ENCODE measurements at places on chromosomes 4 and X. TPM values are rescaled to one million over a fixed set of nuclear protein-coding genes. Genes with fewer than 3 reads are reported as not detected.

- H3K27me3 ChIP-seq = no peaks in the 10 kb centered on the region
- H3K36me3 ChIP-seq = no peaks in the 10 kb centered on the region
- no peak for DNase-seq
These were observed 465.4 kb downstream of the FAT4 start for GRCh38 chr4:125780164-125780563.

- H3K4me1 ChIP-seq = no peaks in the 10 kb centered on the region
- H3K27ac ChIP-seq = no peak overlapping the region
- no peaks in the 10 kb centered on the region for H3K27me3 ChIP-seq
- no peaks in the 10 kb centered on the region for H3K36me3 ChIP-seq
- H3K4me3 ChIP-seq = no peak overlapping the region
- DNase-seq = no peak
These were observed 85.1 kb downstream of the MFAP3L start for GRCh38 chr4:169941141-169941540.

- H3K4me3 ChIP-seq = no peak overlapping the region
- no peaks in the 10 kb centered on the region for H3K4me1 ChIP-seq
- DNase-seq = no peak
- H3K27me3 ChIP-seq = no peaks in the 10 kb centered on the region
- H3K36me3 ChIP-seq = no peaks in the 10 kb centered on the region
These were observed 1286.3 kb downstream of the TECRL start for GRCh38 chr4:63122955-63123354.

DNA sequence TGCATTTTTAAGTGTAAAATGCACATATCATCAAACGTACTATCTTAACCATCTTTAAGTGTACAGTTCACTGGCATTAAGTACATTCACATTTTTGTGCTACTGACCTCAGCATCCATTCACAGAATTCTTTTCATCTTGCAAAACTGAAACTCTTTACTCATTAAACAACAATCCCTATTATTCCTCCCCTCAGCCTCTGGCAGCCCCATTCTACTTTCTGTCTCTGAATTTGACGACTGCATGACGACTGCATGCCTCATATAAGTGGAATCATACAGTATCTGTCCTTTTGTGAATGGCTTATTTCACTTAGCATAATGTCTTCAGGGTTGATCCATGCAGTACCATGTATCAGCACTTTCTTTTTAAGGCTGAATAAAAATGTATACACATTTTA, 38.7 kb downstream of the CNKSR2 start:
- no peak overlapping the region for H3K4me3 ChIP-seq
- no peak overlapping the region for H3K27ac ChIP-seq
- no peak for DNase-seq
- H3K36me3 ChIP-seq = no peaks in the 10 kb centered on the region

- DNase-seq = no peak
- no peak overlapping the region for H3K27ac ChIP-seq
- no peak overlapping the region for H3K4me3 ChIP-seq
- H3K27me3 ChIP-seq = no peaks in the 10 kb centered on the region
- no peaks in the 10 kb centered on the region for H3K36me3 ChIP-seq
- peaks cover 6% of the 10 kb centered on the region for H3K4me1 ChIP-seq
These were observed 75.6 kb downstream of the LRBA start for GRCh38 chr4:150939530-150939929.

DNA sequence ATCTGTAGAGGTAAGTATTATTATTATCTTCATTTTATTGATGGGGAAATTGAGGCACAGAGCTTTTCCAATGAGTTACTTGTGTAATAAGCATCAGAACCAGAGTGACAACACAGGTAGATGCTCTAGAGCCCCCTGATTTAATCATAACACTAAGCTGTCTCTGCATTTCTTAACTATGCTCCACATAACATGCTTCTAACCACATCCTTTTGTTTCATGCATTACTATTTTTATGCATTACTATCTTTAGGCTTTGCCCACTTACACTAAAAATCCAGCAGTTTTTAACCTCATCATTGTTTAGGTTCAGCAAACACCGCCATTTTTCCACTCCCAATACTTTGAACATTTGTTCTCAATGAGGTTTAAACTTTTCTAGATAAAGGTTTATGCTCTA, 1900.8 kb upstream of the PCDH10 start:
- no peaks in the 10 kb centered on the region for H3K36me3 ChIP-seq
- DNase-seq = no peak
- no peak overlapping the region for H3K27ac ChIP-seq
- H3K4me3 ChIP-seq = no peak overlapping the region

- H3K36me3 ChIP-seq = no peaks in the 10 kb centered on the region
- no peak overlapping the region for H3K27ac ChIP-seq
- H3K4me3 ChIP-seq = no peak overlapping the region
- no peaks in the 10 kb centered on the region for H3K27me3 ChIP-seq
- no peaks in the 10 kb centered on the region for H3K4me1 ChIP-seq
These were observed 175.4 kb upstream of the ATP6AP2 start for GRCh38 chrX:40405399-40405798.

DNA sequence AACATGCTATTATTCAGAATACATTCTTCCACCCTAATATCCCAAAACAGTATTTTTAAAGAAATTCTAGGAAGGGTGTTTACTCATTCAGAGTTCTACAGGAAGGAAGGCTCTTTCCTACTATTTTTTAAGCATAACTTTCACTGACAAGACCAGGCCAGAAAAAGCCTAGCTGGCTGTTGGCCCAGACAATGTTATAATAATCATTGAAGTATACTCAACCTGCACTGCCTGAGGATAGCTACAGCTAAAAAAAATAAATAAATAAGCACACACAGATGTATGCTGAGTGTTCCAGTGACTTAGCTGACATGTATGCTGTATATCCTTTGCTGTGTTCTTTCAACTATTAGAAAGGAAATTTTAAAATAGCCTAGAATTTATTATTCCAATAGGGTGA, 145.8 kb upstream of the SPRY1 start:
- peaks cover 7% of the 10 kb centered on the region for H3K4me1 ChIP-seq
- no peaks in the 10 kb centered on the region for H3K36me3 ChIP-seq
- H3K4me3 ChIP-seq = no peak overlapping the region
- no peaks in the 10 kb centered on the region for H3K27me3 ChIP-seq
- no peak overlapping the region for H3K27ac ChIP-seq

GRCh38 chr4:160180211-160180610, 1077.3 kb downstream of the RAPGEF2 start:
- no peak overlapping the region for H3K4me3 ChIP-seq
- H3K4me1 ChIP-seq = no peaks in the 10 kb centered on the region
- no peak overlapping the region for H3K27ac ChIP-seq
- no peak for DNase-seq
- H3K27me3 ChIP-seq = no peaks in the 10 kb centered on the region
- no peaks in the 10 kb centered on the region for H3K36me3 ChIP-seq

GRCh38 chrX:44944894-44945293, 71.9 kb downstream of the KDM6A start:
- H3K27ac ChIP-seq = no peak overlapping the region
- no peak for DNase-seq
- H3K27me3 ChIP-seq = no peaks in the 10 kb centered on the region
- H3K4me1 ChIP-seq = no peaks in the 10 kb centered on the region
- no peaks in the 10 kb centered on the region for H3K36me3 ChIP-seq
- no peak overlapping the region for H3K4me3 ChIP-seq

GRCh38 chr4:41933997-41934503, 1.2 kb upstream of the TMEM33 start:
- no peak overlapping the region for H3K4me3 ChIP-seq
- no peaks in the 10 kb centered on the region for H3K36me3 ChIP-seq
- no peak overlapping the region for H3K27ac ChIP-seq
- no peaks in the 10 kb centered on the region for H3K27me3 ChIP-seq

- H3K4me1 ChIP-seq = no peaks in the 10 kb centered on the region
- H3K36me3 ChIP-seq = no peaks in the 10 kb centered on the region
- H3K4me3 ChIP-seq = no peak overlapping the region
These were observed 149.9 kb downstream of the ARSF start for GRCh38 chrX:3191201-3191600.

- H3K4me3 ChIP-seq = no peak overlapping the region
- H3K27ac ChIP-seq = peak overlapping the region; percentile 92
- H3K36me3 ChIP-seq = no peaks in the 10 kb centered on the region
- H3K27me3 ChIP-seq = no peaks in the 10 kb centered on the region
- DNase-seq = peak; percentile 78
These were observed 3.5 kb downstream of the TMSB4X start for GRCh38 chrX:12978205-12979025.

GRCh38 chr4:83546786-83547185, 10.9 kb downstream of the GPAT3 start:
- H3K4me3 ChIP-seq = no peak overlapping the region
- H3K27ac ChIP-seq = no peak overlapping the region
- H3K27me3 ChIP-seq = no peaks in the 10 kb centered on the region
- no peaks in the 10 kb centered on the region for H3K36me3 ChIP-seq
- DNase-seq = no peak
- peaks cover 5% of the 10 kb centered on the region for H3K4me1 ChIP-seq

DNA sequence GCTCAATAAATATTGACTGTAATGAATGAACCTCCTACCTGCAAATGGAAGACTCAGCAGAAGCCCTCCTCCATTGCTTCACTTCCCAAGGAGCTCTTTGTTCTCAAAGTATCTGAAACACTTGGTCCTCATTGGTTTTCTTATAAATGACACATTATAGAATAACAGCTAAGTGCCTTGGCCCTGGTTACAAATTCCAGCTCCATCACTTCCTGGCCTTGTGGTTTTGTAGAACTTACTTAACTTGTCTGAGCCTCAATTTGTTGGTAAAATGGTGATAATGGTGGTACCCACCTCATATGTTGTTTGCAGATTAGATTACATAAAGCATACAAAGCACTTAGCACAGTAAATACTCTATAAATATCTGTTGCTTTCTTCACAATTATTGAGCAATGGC, 25.2 kb upstream of the SMIM20 start:
- DNase-seq = no peak
- H3K4me1 ChIP-seq = no peaks in the 10 kb centered on the region
- no peaks in the 10 kb centered on the region for H3K36me3 ChIP-seq
- no peak overlapping the region for H3K4me3 ChIP-seq

DNA sequence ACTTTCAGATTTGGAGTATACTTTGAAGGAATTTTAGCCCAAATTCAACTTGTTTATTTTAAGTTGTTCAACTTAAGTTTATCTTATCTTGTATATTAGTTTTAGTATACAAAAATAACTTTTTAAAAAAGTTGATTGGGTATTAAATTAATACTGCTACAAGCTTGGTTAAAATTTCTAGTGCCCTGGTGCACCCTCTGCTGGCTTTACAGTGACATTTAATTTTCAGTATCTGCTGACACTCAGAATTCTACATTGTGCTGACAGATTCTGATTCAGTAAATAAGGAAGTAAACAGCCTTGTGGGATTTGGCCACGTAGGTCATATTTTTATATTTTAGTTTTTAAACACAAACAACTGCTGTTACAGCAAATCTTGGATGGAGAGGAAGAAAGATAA, 2.9 kb downstream of the EDA start:
- DNase-seq = peak; percentile 11
- H3K4me3 ChIP-seq = no peak overlapping the region
- no peaks in the 10 kb centered on the region for H3K27me3 ChIP-seq
- no peak overlapping the region for H3K27ac ChIP-seq
- no peaks in the 10 kb centered on the region for H3K36me3 ChIP-seq

- H3K4me3 ChIP-seq = no peak overlapping the region
- no peaks in the 10 kb centered on the region for H3K4me1 ChIP-seq
- H3K36me3 ChIP-seq = no peaks in the 10 kb centered on the region
- H3K27ac ChIP-seq = no peak overlapping the region
- H3K27me3 ChIP-seq = no peaks in the 10 kb centered on the region
These were observed 3.7 kb upstream of the BEX4 start for GRCh38 chrX:103211012-103211715.

DNA sequence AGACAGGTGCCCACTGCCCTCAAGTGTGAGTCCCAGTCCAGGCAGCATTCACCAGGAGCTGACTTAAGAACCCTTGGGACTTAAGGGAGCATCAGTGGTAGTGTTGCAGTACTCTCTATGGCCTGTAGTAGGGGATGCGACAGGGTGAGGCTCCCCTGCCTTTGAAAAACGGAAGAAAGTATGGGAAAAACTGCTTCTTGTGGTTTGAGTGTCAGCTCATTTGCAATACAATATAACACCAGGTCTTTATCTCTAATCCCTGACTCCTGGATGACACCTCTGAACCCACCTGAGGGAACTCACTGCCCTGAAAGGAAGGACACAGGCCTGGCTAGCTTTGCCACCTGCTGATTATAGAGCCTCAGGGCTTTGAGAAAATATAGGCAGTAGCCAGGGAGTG, 176.0 kb downstream of the SMARCA1 start:
- no peaks in the 10 kb centered on the region for H3K27me3 ChIP-seq
- no peak overlapping the region for H3K4me3 ChIP-seq
- H3K36me3 ChIP-seq = no peaks in the 10 kb centered on the region
- DNase-seq = no peak
- H3K27ac ChIP-seq = no peak overlapping the region

GRCh38 chrX:17822351-17822750, 38.7 kb downstream of the RAI2 start:
- no peaks in the 10 kb centered on the region for H3K36me3 ChIP-seq
- no peak for DNase-seq
- H3K27ac ChIP-seq = no peak overlapping the region
- H3K4me1 ChIP-seq = no peaks in the 10 kb centered on the region
- no peak overlapping the region for H3K4me3 ChIP-seq
- no peaks in the 10 kb centered on the region for H3K27me3 ChIP-seq

DNA sequence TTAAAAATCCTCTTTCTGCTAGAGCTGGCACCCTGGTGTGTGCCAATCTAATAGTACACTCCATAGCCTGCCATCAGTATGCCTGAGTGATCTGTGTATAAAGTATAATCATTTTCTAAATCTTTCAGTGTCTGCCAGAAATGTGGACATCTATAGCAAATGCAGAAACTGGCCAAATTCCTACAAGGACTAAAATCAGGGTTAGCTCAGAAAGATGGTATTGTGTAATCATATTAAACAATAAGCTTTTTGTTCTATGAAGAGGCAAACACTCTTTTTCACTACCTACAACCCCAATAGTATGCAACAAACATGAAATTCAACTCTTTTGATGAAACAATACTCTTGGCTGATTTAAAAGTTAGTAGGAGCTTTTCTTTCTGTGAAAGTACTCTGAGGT, 7.7 kb upstream of the TXLNG start:
- no peaks in the 10 kb centered on the region for H3K27me3 ChIP-seq
- H3K36me3 ChIP-seq = no peaks in the 10 kb centered on the region
- no peaks in the 10 kb centered on the region for H3K4me1 ChIP-seq
- no peak overlapping the region for H3K27ac ChIP-seq

GRCh38 chr4:138951764-138952163, 63.8 kb upstream of the NOCT start:
- no peaks in the 10 kb centered on the region for H3K36me3 ChIP-seq
- H3K4me3 ChIP-seq = no peak overlapping the region
- H3K4me1 ChIP-seq = no peaks in the 10 kb centered on the region

Gene EVC
- total RNA-seq = 6.0 TPM

Gene NMU
- not detected for total RNA-seq

Gene GRIA3
- total RNA-seq = not detected

Gene MAMLD1
- 0.95 TPM for total RNA-seq

Gene SUV39H1
- 4.0 TPM for total RNA-seq

Gene TMPRSS11E
- not detected for total RNA-seq

Gene MMRN1
- 27.9 TPM for total RNA-seq

Gene GPR34
- 3.5 TPM for total RNA-seq

Gene TTC29
- not detected for total RNA-seq

Gene TKTL2
- total RNA-seq = not detected

Gene TRPC5OS
- total RNA-seq = not detected

Gene PPP4R3C
- not detected for total RNA-seq

Gene MAGEC2
- total RNA-seq = not detected
